ENCODE measurements at places on chromosomes 5 and 9. TPM values are rescaled to one million over a fixed set of nuclear protein-coding genes. Genes with fewer than 3 reads are reported as not detected.
A peak's percentile ranks its signal among the peaks of the same experiment; 100 is the strongest.

The ARL14EPL gene
- total RNA-seq, result not detected

The CD180 gene
- total RNA-seq, result 3.3 TPM

GRCh38 chr5:172595596-172596455, 45.2 kb upstream of the NEURL1B start:
- no peak for DNase-seq
- H3K27ac ChIP-seq, result no peak overlapping the region
- H3K4me3 ChIP-seq, result no peak overlapping the region
- H3K36me3 ChIP-seq, result no peaks in the 10 kb centered on the region
- H3K4me1 ChIP-seq, result no peaks in the 10 kb centered on the region

GRCh38 chr5:101080462-101081240, 177.6 kb upstream of the ST8SIA4 start:
- no peaks in the 10 kb centered on the region for H3K36me3 ChIP-seq
- DNase-seq, result no peak
- H3K4me3 ChIP-seq, result no peak overlapping the region

The C9orf85 gene
- total RNA-seq, result 8.1 TPM

The ASPN gene
- total RNA-seq, result 1.5 TPM

DNA sequence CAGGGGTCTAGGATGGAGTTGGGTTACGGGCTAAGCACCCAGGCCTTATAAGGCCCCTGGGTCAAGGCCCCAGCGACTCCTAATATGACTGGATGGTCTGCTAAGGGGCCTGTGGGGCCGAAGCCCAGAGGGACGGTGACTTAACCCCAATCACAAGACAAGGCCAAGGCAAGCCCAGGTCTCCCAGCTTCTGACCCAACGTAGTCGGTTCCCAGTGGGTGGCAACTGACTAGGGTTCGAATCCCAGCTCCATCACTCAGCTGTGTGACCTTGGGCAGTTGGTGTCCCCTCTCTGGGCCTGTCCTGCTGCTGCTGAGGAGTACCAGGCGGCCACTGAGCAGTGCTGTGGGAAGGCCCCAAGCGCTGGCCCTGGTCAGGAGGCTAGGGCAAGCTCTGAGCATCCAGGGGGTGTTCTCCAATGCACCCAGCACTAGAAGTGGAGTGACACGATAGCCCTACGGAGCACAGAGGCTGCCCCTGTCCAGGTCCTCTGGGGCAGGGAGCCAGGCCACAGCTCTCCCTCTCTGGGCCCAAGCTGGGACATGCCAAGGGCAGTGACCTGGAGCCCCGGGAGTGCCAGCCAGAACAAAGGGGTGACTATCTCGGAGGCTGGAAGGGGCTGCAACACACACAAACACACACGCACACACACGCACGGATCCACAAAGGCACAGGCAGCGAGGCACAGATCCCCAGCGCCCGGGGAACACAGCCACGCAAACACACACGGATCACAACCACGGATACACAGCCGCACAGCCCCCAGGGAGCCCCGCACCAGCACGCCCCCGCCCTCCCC, 512 bp downstream of the AK1 start:
- peaks cover 20% of the 10 kb centered on the region for H3K4me1 ChIP-seq
- no peaks in the 10 kb centered on the region for H3K27me3 ChIP-seq
- H3K36me3 ChIP-seq, result no peaks in the 10 kb centered on the region
- peak overlapping the region; percentile 36 for H3K4me3 ChIP-seq

- no peak for DNase-seq
- H3K4me1 ChIP-seq, result no peaks in the 10 kb centered on the region
- no peaks in the 10 kb centered on the region for H3K27me3 ChIP-seq
- no peak overlapping the region for H3K4me3 ChIP-seq
- peaks cover 6% of the 10 kb centered on the region for H3K36me3 ChIP-seq
- no peak overlapping the region for H3K27ac ChIP-seq
Measured at GRCh38 chr9:135926402-135927194, 19.3 kb upstream of the CAMSAP1 start.

GRCh38 chr5:115873392-115873791, 31.7 kb downstream of the AP3S1 start:
- DNase-seq, result peak; percentile 8
- H3K4me3 ChIP-seq, result no peak overlapping the region
- H3K36me3 ChIP-seq, result peaks cover 14% of the 10 kb centered on the region
- no peak overlapping the region for H3K27ac ChIP-seq
- no peaks in the 10 kb centered on the region for H3K27me3 ChIP-seq
- H3K4me1 ChIP-seq, result no peaks in the 10 kb centered on the region

GRCh38 chr5:159906943-159907342, 9.3 kb upstream of the ADRA1B start:
- no peak overlapping the region for H3K27ac ChIP-seq
- no peaks in the 10 kb centered on the region for H3K27me3 ChIP-seq
- H3K36me3 ChIP-seq, result no peaks in the 10 kb centered on the region
- DNase-seq, result peak; percentile 51
- no peak overlapping the region for H3K4me3 ChIP-seq

- H3K27ac ChIP-seq, result no peak overlapping the region
- no peak overlapping the region for H3K4me3 ChIP-seq
- H3K36me3 ChIP-seq, result peaks cover 10% of the 10 kb centered on the region
- no peaks in the 10 kb centered on the region for H3K27me3 ChIP-seq
- H3K4me1 ChIP-seq, result no peaks in the 10 kb centered on the region
Measured at GRCh38 chr5:109868737-109869136, 179.0 kb downstream of the MAN2A1 start.

DNA sequence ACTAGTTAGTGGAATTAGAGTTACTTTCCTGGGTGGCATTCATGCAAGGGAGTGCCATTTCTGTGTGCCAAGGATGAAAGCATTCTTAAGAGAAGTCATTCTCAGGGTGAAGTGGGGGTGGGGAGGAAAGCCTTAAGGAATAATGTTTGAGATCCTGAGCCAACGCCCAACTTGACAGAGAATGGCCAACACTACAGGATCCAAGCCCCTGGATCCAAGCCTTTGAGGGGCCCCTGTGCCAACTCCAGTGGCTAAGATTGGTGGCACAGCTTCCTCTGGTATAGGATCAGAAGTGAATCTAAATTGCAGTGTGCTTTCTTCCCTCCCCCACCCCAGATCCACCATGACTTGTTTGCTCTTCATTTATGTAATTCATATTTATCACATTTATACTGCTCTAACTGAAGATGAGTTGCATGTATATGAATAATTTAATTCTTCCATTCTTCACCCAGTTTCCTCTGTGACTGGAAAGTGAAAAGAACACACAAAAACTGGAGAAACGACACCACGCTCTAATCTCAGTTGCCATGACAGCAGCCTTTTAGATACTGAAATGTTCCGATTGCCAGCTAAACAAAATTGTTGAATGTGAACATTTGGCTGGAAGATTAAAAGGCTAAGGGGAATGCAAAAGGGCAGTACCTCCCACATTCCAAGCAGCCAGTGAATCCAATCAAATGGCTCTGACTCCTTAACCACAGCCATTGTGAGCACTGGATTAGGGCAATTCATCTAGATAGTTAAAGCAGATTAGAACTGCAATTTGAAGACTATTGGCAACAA, 4.5 kb downstream of the ZNF608 start:
- no peaks in the 10 kb centered on the region for H3K36me3 ChIP-seq
- H3K27ac ChIP-seq, result peak overlapping the region; percentile 88
- peak; percentile 96 for DNase-seq
- peaks cover 36% of the 10 kb centered on the region for H3K4me1 ChIP-seq

DNA sequence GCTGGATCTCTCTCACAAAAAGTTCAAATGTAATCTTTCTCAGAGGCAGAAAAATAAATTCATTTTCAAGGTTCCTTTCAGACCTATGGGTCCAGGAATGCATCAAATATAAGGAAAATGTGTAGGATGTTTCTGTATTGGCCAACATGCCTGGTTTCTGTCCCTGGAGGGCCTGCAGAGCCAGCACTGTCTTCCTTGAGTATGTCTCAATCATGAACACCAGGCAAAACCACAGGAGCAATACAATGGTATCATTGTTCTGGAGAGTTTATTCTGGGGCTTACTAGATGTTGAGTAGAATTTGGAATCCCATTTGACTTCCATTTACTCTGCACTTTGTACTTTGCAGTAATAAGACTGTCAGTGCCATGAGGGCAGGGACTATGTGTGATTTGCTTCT, 23.5 kb downstream of the INSYN2B start:
- no peak overlapping the region for H3K27ac ChIP-seq
- H3K36me3 ChIP-seq, result no peaks in the 10 kb centered on the region
- H3K4me3 ChIP-seq, result no peak overlapping the region
- no peaks in the 10 kb centered on the region for H3K4me1 ChIP-seq

GRCh38 chr5:8907168-8907868, 638.6 kb downstream of the SEMA5A start:
- H3K4me1 ChIP-seq, result no peaks in the 10 kb centered on the region
- H3K27me3 ChIP-seq, result no peaks in the 10 kb centered on the region
- no peaks in the 10 kb centered on the region for H3K36me3 ChIP-seq
- no peak for DNase-seq
- no peak overlapping the region for H3K27ac ChIP-seq

DNA sequence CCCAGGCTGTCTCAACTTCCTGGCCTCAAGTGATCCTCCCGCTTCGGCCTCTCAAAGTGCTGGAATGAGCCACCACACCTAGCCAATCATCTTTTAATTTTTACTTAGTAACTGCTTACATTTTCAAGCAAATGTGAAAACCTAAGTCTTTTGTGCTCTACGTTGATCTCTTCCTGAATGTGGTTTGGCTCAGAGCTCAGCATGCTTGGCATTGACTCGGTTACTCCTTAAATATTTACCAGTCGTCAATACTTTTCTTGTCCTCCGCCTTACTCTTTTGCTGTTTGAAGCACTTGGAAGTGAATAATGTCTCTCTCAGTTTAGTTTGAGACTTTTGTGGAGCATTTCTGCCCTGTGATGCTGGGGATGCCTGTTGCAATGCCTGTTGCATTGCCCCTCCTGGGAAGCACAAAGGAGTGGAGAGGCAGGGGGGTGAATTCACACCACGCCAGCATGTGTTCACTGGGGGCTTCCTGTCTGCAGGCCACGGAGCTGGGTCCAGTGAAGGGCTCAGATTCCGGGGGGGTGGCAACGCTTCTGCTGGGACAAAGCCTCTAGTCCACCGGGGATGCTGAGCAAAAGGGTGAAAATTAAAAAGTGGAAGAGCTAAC, 13.1 kb upstream of the TENT4A start:
- no peak for DNase-seq
- no peak overlapping the region for H3K27ac ChIP-seq
- H3K36me3 ChIP-seq, result no peaks in the 10 kb centered on the region

DNA sequence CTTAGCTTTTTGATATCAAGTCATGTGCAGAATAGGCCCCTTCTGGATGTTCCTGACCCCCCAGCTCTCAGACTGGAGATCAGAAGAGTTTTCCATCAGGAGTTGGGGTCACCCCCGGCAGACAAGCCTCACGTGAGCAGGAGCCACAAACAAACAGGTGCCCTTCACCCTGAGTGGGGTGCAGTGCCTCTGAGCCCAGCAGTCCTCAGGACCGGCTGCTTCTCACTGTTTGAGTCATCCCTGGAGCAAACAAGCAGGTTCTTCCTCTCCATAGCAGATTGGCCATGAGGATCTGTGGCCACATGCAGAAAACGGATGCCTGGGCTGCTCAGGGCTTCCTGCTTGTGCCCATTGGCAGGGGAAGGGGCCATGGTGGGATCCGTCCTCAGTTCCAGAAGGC, 47.0 kb downstream of the LRSAM1 start:
- peak; percentile 33 for DNase-seq
- no peaks in the 10 kb centered on the region for H3K27me3 ChIP-seq
- H3K4me1 ChIP-seq, result peaks cover 7% of the 10 kb centered on the region
- no peaks in the 10 kb centered on the region for H3K36me3 ChIP-seq
- H3K4me3 ChIP-seq, result no peak overlapping the region
- H3K27ac ChIP-seq, result no peak overlapping the region

The LHX3 gene
- total RNA-seq, result not detected

DNA sequence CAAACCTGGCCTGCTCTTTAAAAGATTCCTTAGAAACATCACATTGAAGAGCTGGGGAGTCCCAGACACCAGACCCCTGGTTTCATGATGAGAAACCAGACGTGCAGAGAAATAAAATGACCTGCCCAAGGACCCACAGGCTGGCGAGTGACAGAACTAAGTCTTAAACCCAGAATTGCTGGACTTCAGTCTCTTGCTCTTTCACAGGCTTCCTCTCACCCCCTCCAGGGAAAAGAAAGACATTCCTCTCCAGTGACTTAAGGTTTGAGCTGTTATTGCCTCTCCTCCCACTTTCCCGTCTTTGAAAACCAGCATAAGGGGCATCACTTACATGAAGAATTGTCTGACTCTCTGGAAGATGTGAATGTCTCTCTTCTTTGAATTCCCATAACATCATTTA, 535.2 kb downstream of the IRX1 start:
- H3K4me1 ChIP-seq, result no peaks in the 10 kb centered on the region
- no peaks in the 10 kb centered on the region for H3K27me3 ChIP-seq
- H3K27ac ChIP-seq, result no peak overlapping the region
- H3K36me3 ChIP-seq, result no peaks in the 10 kb centered on the region

DNA sequence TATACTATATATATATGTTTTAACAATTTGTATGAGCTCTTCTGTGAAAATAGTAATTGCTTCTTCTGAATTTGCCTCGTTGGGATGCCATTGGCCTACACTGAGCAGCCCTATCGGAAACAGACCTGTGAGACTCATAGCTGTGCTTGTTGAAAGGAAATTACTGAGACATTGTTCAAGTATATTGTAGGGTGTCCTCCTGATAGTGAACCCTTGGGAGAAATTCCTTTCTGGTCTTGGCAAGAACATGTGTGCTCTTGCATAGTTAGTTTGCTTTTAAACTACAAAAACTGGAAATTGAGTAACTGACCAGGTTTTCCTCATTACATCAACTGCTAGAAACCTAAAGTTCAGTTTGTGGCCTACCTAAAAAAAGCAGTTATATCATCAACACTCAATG, 160.9 kb downstream of the LURAP1L start:
- no peaks in the 10 kb centered on the region for H3K27me3 ChIP-seq
- no peak overlapping the region for H3K4me3 ChIP-seq
- H3K4me1 ChIP-seq, result no peaks in the 10 kb centered on the region
- no peaks in the 10 kb centered on the region for H3K36me3 ChIP-seq
- DNase-seq, result no peak

The GFPT2 gene
- 15.9 TPM for total RNA-seq

DNA sequence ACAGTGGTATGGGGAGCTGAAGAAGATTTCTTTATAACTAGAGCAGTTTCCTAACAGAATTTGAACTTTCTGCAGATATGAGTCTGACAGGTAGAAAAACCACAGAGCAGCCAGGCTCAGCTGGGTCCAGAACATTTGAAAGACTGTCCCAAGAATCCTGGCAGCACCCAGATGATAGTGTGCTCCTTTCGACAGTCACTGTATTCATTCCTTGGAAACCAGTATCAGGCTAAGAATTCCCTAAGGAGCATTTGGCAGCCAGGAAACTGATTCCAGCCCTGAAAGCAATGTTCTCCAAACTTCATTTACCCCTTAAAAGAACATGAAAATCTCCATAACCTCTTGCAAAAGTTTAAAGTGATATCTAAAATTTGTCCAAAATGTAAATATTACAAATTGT, 123.0 kb upstream of the MTAP start:
- no peak for DNase-seq
- H3K4me1 ChIP-seq, result no peaks in the 10 kb centered on the region
- H3K4me3 ChIP-seq, result no peak overlapping the region
- no peak overlapping the region for H3K27ac ChIP-seq
- no peaks in the 10 kb centered on the region for H3K27me3 ChIP-seq
- H3K36me3 ChIP-seq, result no peaks in the 10 kb centered on the region

All from kidney (tissue), 22 donors.